ENCODE measurements at places on chromosomes 6 and 20.

DNA sequence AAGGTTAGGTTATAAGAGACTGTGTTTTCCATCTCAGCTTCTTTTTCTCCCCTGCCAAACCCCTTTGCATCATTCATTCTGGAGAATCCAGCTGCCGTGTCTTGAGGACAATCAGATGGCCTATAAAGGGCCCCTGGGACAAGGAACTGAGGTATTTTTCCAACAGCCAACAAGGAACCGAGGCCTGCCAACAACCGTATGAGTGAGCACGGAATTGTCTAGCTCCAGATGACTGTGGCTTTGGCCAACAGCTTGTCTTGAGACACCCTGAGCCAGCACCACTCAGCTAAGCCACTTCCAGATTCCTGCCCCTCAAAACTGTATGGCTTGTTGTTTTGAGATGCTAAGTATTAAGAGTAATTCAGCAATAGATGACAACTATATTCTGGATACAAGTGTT is 433.7 kb upstream of the HSF2 start:
- DNase-seq: no peak

DNA sequence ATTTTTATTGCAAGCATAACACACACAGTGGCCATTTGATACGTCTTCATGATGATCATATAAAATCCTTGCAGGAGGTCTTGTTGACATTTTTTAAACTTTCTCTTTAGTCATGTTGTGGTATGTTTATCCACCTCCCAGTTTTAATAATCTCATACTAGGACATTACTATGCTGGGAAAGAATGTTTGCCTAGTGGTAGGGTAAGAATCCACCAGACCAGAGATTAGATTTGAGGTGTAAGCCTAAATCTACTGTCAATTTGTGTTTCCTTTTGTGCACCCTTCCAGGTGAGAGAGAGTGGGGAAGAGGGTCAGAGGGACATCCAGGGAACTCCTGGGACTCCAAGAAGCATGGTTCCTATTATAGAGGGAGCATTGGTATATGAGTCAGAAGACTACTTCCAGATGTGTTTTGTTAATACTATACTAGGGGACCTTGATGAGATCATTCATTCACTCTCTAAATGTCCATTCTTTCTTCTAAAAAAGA is 298.3 kb upstream of the SASH1 start:
- no peak for DNase-seq

DNA sequence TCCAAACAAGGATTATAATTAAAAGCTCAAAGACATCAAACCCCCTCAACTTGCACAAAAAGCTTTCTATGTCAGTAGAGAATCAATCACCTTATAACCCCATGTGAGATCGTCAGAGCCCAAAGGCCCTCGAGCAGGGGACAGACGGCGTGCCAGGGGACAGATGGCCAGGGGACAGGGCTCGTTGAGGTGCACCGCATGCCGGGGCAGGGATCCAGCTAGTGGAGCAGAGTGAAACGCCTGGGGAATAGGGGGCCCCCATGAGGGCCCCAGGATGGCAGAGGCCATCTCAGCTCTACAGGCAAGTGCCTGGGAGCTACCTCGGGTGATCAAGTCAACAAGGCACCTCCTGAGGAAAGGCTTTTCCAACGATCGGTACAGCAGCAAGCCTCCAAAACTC is 28.6 kb downstream of the DIDO1 start:
- no peak for DNase-seq

DNA sequence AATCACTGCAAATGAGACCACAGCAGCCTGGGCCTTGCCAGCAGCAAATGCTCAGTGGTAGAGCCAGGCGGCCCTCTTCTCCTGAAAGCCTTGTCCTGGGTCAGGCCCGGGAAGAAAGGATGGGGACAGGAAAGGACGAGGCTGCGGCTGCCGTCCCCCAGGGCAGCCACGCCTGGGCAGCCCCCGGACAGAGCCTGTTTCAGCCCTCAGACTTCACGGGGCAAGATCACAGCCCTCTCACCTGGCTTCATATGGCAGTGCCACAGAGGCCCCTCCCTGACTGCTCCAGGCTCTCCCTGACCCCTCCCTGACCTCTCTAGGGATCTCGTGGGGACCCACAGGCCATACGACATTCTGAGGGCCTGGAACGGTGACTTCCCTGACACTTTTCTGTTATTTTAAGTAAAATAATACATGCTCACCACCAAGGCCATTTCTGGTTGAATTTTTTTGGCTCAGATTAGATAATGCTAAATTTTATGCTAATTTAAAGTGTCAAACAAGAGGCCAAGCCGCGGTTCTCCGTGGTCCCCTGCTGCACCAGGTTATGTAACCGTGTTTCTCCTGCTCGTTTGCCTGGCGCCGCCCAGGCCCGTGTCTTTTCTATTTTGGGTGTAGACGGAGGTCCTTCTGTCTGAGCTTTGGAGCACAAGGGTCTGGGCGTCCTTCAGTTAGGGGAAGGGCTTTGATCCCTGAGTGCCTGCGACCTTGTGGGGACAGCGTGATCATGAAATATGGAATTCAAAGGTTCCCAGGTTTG is 59.9 kb upstream of the BHLHE23 start:
- DNase-seq: no peak

- no peak for DNase-seq
These were observed 197.9 kb downstream of the LRFN2 start for GRCh38 chr6:40389254-40389653.

- DNase-seq: no peak
These were observed 7.3 kb upstream of the CGA start for GRCh38 chr6:87102151-87102621.

- DNase-seq: no peak
These were observed 376.2 kb downstream of the BTBD3 start for GRCh38 chr20:12293900-12294299.

DNA sequence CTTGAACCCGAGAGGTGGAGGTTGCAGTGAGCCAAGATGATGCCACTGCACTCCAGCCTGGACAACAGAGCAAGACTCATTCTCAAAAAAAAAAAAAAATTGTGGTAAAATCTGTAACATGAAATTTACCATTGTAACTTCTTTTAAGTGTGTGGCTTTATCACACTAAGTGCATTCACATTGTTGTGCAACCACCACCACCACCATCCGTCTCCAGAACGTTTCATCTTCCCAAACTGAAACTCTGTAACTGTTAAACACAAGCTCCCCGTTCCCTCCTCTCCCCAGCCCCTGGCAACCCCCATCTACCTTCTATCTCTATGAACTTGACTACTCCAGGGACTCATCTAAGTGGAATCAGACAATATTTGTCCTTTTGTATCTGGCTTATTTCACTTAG is 29.7 kb downstream of the PDRG1 start:
- no peak for DNase-seq

GRCh38 chr6:46221222-46221793 is 50.5 kb upstream of the ENPP5 start:
- no peak for DNase-seq

GRCh38 chr6:89895276-89895874 is 1.1 kb downstream of the GJA10 start:
- no peak for DNase-seq
